ENCODE measurements at places on chromosomes 3 and 15. TPM values are rescaled to one million over a fixed set of nuclear protein-coding genes. Genes with fewer than 3 reads are reported as not detected.

Gene FILIP1L
- total RNA-seq: 43.2 TPM

Gene KCNMB2
- total RNA-seq: 1.2 TPM

Gene B3GALNT1
- 17.6 TPM for total RNA-seq

Gene NOX5
- total RNA-seq: 0.14 TPM

Gene FGF12
- 3.2 TPM for total RNA-seq

Gene SRPRB
- 45.4 TPM for total RNA-seq

Gene ADAMTS7
- total RNA-seq: 9.1 TPM

Gene PARP15
- total RNA-seq: 9.7 TPM

Gene DALRD3
- total RNA-seq: 19.0 TPM

Gene PATL2
- 3.7 TPM for total RNA-seq

- DNase-seq: no peak
Measured at GRCh38 chr15:23912191-23912590, 225.1 kb upstream of the NDN start.

DNA sequence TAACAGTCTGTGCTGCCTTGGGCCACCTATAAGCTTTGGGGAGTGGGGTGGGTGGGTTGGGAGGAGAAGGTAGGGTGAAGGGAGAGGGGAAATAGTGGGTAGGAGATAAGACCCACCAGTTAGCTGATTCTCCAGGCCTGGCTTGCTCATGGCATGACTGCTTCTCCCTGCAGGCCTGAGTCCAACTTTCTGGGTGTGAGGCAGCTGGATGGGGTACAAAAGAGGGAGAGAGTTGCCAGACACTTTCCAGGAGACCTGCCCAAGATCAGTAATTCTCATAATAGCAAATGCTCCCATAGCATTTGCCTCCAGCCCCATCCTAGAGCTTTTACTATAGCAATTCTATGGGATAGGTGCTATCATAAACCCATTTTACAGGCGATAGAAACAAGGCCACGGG lies 7.7 kb downstream of the CGNL1 start:
- no peak for DNase-seq

DNA sequence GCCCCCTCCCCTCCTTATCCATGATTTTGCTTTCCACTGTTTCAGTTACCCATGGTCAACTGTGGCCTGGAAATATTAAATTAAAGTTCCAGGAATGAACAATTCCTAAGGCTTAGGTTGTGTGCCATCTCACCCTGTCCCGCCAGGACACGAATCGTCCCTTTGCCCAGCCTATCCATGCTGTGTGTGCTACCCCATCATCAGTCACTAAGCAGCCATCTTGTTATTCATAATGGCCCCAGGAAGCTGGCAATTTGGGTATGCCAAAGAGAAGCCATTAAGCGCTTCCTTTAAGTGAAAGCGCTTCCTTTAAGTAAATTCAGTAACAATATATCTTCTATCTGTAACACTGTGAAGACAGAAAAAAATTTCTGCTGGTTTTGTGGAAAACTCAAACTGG lies 49.2 kb upstream of the LDHAL6B start:
- no peak for DNase-seq

GRCh38 chr3:16369276-16369675 lies 104.3 kb downstream of the OXNAD1 start:
- no peak for DNase-seq

DNA sequence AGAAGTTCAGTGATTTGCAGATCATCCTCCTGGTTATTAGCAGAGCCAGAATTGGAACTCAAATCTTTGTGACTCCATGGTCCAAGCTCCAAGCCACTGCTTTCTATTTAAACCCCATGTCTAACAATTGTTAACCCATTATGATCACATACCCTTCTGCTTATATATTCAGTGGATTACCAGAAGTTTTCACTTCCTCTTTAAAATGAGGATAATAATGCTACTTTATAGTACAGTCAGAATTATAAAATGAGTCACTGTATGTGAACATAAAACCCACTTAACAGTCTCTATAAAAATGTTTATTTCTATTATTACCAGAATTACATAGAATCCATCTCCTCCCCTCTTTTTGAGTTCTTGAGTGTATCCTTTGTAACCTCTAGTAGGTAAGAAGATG lies 550.7 kb upstream of the DPPA4 start:
- no peak for DNase-seq

GRCh38 chr3:11641683-11642430 lies 1.9 kb downstream of the VGLL4 start:
- no peak for DNase-seq

- no peak for DNase-seq
Measured at GRCh38 chr3:67034371-67034770, 36.3 kb downstream of the KBTBD8 start.

DNA sequence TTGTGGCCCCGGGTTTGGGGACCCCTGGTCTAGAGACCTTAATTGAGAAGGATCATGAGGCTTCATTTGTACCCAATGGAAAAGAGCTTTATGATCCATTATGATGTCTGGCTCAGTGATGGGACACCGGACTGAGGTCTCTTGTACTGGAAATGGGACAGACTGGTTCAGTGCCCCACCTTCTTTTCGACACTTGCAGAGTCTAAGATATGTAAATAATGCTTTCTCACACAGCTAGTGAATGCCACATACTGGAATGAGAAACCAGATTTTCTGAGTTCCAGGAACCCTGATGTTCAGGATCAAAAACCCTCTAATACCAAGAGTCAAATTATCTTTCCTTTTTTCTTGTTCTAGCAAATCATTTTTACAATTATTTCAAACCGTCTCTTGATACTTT lies 116.3 kb upstream of the ARPP21 start:
- no peak for DNase-seq

DNA sequence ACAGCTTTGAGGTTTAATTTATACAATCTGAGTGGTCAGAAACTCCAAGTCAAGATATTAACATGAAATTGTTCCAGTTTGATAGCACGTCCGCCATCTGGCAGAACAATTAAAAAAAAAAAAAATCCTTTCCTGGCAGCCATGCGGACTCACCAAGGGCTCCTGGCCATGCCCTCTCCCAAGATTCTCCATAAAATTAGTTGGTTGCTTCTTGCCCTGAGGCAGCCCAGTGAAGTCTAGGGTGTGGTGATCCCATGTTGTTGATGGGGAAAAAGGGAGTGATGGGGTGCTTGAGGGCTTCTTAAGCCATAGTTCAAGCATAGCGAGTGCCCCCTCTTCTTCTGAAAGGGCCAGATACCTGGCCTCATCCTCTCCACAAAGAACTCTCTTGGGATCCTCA lies 81.7 kb upstream of the CCNL1 start:
- no peak for DNase-seq

DNA sequence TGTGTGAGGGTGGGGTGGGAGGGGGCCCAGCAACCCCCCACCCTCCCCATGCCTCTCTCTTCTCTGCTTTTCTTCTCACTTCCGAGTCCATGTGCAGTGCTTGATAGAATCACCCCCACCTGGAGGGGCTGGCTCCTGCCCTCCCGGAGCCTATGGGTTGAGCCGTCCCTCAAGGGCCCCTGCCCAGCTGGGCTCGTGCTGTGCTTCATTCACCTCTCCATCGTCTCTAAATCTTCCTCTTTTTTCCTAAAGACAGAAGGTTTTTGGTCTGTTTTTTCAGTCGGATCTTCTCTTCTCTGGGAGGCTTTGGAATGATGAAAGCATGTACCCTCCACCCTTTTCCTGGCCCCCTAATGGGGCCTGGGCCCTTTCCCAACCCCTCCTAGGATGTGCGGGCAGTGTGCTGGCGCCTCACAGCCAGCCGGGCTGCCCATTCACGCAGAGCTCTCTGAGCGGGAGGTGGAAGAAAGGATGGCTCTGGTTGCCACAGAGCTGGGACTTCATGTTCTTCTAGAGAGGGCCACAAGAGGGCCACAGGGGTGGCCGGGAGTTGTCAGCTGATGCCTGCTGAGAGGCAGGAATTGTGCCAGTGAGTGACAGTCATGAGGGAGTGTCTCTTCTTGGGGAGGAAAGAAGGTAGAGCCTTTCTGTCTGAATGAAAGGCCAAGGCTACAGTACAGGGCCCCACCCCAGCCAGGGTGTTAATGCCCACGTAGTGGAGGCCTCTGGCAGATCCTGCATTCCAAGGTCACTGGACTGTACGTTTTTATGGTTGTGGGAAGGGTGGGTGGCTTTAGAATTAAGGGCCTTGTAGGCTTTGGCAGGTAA lies 8.1 kb downstream of the FAM131A start:
- DNase-seq: peak; percentile 76

GRCh38 chr15:39084674-39085530 lies 496.0 kb upstream of the THBS1 start:
- no peak for DNase-seq

DNA sequence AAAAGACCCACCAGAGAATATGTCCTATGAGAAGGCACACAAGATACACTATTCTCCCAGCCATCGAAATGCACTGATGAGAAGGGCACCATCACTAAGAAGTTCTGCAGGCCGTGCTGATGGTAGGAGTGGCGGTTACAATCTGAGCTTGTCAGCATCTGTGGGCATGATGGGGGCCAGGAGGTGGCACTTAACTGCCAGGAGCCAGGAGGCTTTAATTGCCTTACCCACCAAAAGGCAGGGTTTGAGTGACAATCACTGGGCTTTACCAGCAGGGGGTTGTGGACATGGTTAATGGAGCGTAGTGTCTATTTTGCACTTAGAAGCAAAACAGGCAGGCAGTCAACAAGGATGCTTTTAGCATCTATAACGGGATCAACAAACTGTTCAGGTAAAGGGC lies 16.0 kb upstream of the SQOR start:
- DNase-seq: no peak

- no peak for DNase-seq
Measured at GRCh38 chr3:114299421-114299820, 5.6 kb downstream of the TIGIT start.

- no peak for DNase-seq
Measured at GRCh38 chr3:24316887-24317383, 177.7 kb downstream of the THRB start.

DNA sequence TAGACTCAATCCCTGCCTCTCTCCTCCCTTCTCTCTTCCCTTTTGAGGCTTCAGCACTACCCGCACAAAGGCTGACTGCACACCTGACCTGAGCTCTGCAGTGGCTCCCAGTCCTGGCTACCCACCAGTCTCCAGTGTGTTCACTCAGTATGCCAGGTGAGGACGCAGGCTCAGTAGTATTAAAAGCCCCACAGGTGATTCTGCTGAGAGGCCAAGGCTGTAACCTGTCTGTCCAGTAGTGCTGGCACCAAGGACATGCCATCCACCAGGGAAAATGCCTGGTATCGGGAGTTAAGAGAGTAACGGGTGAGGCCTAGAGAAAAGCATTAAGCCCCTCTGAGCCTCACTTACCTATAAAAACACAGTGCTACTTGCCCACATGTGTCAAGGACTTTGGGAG lies 20.9 kb downstream of the FYCO1 start:
- no peak for DNase-seq

- no peak for DNase-seq
Measured at GRCh38 chr3:114005481-114005880, 50.8 kb downstream of the CCDC191 start.

GRCh38 chr3:17394541-17395155 lies 347.8 kb downstream of the TBC1D5 start:
- DNase-seq: no peak

GRCh38 chr3:13853978-13854296 lies 25.9 kb downstream of the WNT7A start:
- no peak for DNase-seq

DNA sequence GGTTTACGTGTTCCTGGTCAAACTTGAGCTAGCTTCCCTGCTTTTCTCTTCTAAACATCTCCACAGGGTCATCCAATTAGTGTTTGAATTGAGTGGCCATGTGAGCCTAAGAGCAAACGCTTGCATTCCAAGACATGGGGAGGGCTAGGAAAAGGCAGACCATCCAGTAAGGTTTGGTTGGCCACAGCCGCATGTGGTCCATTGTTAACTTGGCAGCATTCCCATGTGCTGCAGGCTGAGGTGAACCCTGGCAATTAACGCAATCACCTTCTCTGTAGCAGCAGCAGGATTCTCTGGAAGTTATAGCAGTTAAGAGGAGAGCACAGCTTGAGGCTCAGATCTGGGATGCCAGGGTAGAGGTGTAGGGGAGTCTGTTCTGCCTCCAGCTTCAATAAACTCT lies 502.2 kb upstream of the LMCD1 start:
- no peak for DNase-seq

DNA sequence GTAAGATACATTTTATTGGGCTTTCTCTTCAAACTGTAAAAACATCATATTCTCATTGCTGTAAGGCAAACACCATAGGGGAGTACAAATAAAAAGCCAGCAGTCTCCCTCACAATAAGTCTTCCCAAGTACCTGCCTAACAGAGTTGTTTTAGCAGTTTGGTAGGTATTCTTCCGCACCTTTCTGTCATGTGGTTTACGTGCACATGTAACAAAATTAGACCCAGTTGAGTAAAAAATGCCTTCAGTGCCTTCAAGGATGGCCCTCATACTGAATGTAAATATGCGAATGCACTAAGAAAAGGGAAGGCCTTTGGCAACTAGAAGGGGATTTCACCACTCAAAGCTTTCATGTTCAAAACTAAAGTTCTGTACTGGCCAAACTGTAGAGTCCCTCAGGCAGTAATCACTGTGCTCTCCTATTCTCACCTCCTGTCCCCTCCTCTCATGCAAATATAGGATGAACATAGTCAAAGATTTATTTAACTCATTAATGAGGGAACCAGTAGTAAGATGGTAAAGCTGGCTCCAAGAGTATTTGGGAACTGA lies 26.4 kb downstream of the USP3 start:
- DNase-seq: no peak

- peak; percentile 82 for DNase-seq
Measured at GRCh38 chr15:50353975-50354837, 792 bp downstream of the GABPB1 start.

- no peak for DNase-seq
Measured at GRCh38 chr3:183662099-183662498, 26.7 kb downstream of the KLHL24 start.

- DNase-seq: no peak
Measured at GRCh38 chr3:188242436-188243123, 88.6 kb downstream of the LPP start.

DNA sequence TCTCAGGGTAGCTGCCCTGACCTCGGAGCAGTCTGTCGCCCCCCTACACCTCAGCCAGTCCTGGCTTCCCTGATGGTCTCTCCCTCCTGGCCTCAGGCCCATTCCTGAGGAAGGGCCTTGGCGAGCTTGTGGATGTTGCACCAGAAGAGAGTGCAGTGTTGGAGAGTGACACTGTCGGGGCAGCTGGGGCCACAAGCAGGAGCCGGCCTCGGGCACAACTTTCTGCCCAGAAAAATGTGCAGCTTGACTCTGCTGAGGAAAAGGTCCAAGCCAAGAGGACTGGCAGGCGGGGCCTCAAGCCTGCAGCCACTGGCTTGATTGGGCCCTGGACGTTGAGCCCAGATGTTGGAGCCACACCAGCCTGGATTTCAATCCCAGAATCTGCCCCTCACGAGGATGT lies 12.8 kb downstream of the HEMK1 start:
- no peak for DNase-seq

- no peak for DNase-seq
Measured at GRCh38 chr3:1855841-1856240, 242.8 kb upstream of the CNTN4 start.

Data from upper lobe of right lung (tissue), 1 donor.